ENCODE measurements at places on chromosomes 3 and 15.

GRCh38 chr3:42745291-42745745 lies 27.7 kb downstream of the CCDC13 start:
- DNase-seq: no peak

DNA sequence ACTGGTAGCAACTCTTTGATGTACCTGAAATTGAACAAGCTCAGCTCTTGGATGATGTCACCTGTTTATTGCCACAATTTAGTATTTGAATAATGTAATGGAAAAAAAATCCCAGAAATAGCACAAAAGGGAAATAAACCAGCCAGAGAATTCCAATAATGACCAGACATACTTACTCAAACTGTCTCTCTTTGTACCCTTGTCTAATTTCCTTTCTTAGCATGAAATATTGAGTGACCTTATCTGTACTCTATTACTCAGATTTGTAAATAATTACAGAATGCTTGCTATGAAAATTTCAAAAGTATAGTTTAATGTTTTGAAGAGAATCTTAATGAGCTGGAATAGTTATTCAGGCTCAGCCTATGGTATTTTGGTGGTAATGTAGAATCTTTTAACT lies 555.4 kb upstream of the SGO1 start:
- DNase-seq: no peak

DNA sequence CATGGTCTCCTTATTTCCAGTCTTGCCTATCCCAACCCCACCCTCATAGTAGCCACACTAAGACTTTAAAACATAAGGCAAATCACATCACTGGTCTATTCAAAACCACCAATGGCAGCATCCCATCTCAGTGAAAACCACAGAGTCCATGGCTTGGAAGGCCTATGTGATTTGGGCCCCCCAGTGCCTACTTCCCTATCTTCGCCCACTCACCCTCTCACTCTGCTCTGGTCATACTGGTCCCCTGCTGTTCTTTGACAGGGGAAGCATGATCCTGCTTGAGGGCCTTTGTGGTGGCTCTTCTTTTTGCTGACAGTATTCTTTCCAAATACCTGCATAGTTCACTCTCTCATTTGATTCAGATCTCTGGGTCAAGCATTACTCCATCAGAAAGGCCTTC lies 3.3 kb downstream of the GTF2A2 start:
- no peak for DNase-seq

DNA sequence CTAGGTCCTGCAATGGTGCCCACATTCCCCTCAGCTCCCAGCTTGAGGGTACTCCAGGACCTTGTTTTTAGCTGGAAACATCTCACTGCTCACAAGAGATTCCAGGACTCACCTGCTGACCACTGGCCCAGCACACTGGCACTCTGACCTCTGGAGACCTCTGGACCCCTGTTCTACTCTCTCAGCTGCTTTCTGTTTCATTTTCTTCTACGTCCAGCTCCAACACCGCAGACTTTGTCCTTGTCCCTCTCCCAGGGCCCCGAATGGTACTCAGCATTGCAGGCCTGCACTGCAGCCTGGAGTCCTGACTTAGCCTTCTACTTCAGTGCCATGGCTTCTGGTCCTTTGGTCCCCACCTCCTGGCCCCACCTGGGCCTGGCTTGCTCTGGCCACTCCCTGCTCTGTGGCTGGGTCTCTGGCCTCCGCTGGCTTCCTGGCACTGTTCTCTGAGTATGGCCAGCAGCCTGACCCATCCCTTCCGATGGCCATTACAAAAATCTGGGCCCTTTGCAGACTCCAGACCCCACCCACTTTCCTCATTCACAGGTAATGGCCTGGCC lies 27.9 kb downstream of the KY start:
- no peak for DNase-seq

GRCh38 chr3:57890874-57891273 lies 117.3 kb upstream of the FLNB start:
- DNase-seq: no peak

GRCh38 chr3:3603351-3603750 lies 195.9 kb upstream of the LRRN1 start:
- DNase-seq: no peak

DNA sequence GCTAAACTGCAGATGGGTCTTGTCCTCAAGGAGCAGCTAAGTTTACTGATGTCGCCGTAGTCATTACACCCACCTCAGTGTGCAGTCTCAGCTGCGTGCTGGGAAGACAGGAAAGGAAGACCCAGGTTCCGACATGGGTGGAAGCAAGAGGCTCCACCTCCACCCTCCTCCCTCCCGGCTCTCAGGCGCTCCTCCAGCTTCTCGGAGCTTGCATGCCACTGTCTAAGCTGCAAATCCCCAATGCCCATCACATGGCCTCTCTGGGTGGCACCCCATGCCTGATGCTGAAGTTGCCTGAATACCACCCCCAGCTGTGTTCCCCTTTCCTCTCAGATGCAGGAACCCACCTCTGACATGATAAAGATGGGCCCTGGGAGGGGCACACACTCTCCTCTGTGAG lies 58.5 kb downstream of the MGLL start:
- DNase-seq: no peak

DNA sequence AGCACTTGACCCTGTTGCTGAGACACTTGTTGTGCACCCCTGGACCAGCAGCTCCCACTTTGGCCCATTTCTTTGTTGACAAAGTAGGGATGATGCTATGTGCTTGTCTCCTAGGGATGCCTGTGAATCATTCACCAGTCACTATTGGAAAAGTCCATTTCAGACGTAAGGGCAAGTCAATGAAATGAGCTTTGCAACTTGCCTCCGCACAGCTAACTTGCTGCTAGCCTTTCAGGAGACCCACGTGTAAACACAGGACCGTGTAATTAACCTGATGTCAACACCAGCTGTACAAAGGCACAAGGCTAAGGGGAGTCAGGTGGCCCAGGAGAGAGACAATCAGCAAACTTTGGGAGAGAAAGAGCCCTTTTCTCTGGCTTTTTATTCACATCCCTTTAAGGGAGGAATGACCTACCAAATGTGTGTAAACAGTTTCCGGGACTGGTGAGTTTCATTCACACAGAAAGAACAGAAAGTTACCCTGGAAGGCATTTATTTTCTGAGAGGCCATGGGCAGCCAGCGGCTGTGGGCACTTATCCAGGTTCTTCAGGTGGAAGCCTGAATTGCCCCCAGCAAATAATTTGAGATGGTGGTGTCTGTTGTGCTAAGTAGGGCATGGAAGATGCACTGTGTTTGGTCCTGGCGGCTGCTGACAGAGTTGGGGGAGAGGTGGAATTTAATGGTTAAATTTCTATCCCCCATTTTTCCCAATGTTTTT lies 54.0 kb downstream of the TIPARP start:
- no peak for DNase-seq

DNA sequence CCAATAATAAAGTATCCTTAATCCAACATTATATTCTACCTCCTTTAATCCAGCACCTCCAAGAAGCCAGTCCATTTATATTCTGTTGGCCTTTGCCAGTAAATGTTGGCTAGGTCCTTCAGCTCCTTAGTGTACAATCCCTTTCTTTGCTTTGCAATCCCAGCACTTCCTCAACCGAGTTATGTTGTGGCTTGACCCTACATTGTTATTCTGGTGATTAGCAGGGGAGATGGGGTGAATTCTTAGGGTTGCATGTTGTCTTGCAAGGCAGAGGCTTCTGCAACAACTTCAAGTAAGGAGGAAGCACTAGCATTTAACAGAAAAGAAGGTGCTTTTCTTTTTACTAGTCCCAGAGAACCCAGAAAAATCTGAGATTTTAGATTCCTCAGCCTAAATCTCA lies 127.2 kb downstream of the CD47 start:
- no peak for DNase-seq

- DNase-seq: no peak
Observed at GRCh38 chr3:133330065-133330464, 69.8 kb upstream of the BFSP2 start.

DNA sequence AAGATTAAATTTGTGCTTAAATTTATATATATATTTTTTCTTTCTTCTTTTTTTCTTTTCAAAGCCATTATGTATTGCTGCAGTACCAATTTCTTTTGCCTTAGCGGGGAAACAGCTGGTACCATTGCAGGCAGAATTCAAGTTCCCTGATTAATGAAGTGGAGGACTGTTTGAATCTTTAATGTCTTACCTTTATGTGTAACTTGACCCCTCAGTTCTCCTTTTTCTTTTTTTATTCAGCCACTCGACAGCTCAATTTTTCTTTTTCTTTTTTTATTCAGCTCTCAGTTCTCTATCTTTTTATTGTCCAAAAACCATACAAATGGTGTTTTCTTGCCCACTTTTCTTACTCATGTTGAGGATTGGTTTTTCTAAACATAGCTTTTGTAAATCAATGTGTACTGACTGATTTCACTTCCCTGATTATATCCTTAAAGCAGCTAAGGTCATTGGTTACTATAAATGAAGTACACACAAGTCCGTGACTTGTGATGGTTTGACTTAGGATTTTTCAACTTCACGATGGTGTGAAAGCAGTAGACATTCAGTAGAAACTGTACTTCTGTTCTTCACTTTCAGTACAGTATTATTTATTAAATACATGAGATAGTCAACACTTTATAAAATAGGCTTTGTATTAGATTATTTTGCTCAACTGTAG lies 22.8 kb downstream of the ATP2C1 start:
- DNase-seq: no peak

DNA sequence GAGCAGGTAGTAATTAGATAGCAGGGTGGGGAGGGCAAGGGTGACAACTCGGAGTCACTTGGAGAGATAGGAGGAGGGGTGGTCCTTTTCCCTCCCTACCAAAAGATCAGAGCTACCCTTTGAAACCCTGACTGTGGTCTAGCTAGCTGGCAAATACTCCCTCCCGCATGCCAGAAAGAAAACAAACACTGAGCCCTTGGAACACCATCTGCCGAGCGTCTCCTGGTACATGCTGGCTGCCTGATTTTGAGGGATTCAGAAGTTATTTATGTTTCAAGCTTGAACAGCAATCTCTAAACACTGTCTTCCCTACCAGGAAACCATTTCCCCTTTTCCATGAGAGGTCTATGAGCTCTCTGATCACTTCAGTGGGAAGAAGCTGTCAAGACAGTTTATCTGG lies 291.6 kb upstream of the CFAP20DC start:
- no peak for DNase-seq

DNA sequence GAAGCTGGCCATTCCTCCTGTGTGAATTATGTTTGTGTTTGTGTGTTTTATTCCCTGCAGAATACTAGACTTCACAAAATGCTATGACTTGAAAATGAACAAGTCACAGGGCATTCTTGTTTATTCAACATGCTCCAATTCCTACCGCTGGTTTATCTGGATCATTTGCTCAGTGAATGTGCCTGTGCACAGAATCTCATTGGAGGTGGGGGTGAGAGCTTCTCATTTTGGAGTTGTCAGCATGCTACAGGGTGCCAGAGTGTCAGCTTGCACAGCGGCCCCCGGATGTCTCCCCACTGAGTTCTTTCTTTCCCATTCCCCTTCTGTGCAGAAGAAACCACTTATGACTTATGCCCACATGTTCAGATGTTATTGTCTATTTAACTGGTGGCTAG lies 428.7 kb downstream of the ROBO2 start:
- DNase-seq: no peak

DNA sequence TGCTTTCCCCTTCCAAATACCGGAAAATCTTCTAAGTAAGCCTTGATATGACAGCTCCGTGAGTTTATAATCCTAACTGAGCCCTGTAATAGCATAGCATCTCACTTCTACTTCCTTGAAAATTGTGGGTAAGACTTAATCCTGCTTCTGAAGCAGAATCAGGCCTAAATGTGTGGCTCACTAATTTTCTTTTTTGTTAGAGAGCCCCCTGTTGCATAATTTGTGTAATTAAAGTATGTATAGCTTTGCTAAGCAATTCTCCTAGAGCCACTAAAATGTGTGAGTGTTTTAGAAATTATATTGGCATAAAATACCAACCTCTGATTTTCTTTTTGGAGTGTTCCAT lies 304.4 kb downstream of the FGF12 start:
- DNase-seq: no peak

GRCh38 chr15:52730173-52730572 lies 51.0 kb upstream of the ATOSA start:
- DNase-seq: peak; percentile 74

DNA sequence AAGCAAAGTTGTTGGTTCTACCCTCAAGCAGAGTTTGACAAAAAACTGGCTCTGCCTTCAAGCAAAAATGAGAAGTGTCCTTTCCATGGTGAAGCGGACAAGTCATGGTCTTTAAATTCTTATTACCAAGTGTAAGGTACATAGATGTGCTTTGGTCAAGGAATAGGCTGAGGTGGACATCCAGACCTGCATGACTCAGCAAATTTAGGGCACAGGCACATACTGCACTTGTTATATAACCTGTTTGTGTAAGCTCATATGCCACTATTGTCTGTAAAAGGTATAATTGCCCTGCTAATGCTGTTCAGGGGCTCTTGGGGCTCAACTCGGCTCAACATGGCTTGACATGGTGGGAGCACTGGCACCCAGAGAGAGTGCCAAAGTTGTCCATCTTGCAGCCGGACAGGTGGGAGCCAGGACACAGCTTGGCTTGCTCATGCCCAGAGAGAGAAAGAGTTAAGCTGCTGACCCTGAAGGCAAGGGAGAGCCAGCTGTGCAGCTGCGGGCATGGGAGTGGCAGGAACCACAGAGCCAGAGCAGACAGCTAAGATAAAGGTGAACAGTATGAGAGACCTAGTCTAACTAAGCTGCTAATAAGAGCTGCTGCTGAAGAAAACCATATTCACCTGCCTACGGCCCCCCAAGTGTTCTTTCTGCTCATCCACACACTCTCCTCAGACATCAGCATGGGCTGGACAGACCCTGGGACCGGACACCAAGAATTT lies 17.7 kb downstream of the MCCC1 start:
- DNase-seq: no peak

- no peak for DNase-seq
Observed at GRCh38 chr3:44554626-44555592, at the start of gene ZKSCAN7. TSS of gene ZKSCAN7 (plus strand) at chr3:44555193. CDS start at chr3:44557048, 1,855 bp downstream.

GRCh38 chr3:15808679-15809310 lies 11.0 kb upstream of the ANKRD28 start:
- DNase-seq: no peak

DNA sequence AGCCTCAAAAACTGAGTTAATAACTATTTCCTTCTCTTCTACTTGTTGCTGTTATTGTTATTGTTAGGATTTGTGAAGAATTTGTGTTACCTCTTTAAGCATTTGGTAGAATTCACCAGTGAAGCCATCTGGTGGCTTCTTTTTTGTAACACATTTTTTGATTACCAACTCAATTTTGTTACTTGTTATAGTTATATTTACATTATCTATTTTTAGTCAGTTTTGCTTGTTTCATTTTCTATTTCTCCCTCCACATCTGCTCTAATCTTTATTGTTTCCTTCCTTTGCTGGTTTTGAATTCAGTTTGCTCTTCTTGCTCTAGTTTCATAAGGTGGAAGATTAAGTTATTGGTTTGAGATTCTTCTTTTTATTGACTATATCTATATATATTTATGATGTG lies 3.7 kb upstream of the SLC9C1 start:
- no peak for DNase-seq

GRCh38 chr15:52653431-52653964 lies 25.7 kb downstream of the ATOSA start:
- DNase-seq: peak; percentile 39

DNA sequence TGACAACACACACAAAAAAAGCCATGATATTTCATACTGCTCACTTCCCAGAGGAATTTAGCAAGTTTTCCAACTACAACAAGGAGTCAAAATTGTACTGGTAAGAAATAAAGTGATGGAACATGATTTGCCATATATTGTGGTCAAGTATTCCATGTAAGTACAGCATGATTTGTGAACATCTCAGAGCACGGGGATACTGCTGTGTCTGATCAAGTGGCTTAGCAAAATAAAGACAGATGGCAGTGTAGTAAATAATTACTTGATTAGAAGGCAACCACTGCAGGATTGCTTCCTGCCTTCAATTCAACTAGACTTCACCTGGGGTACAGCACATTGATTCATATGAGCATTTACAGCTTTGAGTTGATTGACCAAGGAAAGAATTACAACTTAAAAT lies 51.6 kb upstream of the DUT start:
- DNase-seq: no peak
